ENCODE measurements at places on chromosomes 16 and 17. TPM values are rescaled to one million over a fixed set of nuclear protein-coding genes. Genes with fewer than 3 reads are reported as not detected.

Gene PYY
- not detected for total RNA-seq

Gene CHAD
- not detected for total RNA-seq

Gene FOXJ1
- total RNA-seq = 0.19 TPM

- DNase-seq = peak; percentile 22
These were observed 4.0 kb downstream of the BPTF start for GRCh38 chr17:67829331-67829730.

DNA sequence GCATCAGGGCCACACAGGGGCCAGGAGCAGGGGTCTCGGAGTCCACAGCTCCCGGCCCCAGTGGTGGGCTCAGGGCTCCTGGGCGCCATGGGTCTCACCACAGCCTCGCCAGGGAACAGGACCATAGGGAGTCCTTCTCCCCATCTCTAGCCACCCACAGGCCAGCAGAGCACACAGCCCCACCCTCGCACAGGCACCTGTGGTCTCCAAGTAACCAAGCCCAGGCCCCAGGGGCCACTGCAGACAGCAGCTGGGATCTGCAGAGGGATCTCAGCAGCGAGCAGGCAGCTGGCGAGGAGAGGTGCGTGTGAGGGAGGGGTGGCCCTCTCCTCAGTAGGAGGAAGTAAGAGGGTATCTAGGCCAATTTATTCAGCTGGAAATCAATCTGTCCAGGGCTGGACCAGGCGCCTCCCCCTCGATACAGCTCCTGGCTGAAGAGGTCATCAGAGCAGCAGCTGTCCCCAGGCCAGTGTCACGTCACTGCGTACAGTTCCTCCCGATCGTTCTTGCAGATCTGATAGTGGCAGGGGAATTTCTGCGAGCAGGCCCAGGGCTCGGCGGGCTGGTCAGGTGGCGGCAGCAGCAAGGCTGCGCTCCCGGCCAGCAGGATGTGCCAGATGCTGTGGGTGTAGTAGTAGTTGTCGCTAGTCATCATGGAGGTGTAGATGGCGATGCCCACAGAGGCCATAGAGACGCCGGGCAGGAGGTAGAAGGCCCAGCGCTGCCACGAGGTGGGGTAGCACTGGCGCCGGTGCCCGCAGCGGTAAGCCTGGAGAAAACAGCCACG lies 1.4 kb upstream of the MRPL28 start:
- DNase-seq = no peak

DNA sequence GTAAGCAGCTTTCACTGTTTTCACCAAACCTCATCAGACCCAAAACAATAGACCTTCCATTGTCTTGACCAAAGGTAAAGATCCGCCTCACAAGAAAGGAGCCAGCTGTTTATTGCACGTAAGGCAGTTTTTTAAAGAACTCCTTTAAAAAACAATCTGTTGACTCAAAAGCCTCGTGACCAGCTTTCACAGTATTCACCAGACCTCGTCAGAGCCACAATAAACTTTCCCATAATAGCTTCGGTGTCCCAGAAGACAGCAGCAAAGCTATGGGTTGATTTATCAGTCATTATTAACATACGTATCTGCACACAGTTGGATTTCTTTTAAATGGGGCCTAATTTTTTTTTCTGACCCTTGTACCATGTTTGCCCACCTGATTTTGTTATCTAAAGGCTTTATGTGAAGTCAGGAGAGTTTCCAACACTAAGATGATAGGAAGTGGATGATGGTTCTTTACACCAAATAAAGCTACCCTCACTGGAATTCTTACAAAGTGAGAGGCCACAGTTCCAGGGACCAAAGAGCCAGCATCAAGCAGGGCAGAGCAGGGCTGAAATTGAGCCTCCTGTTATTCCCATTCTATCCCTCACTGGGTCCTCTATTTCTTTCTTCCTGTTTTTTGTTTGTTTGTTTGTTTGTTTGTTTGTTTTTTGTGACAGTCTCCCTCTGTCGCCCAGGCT lies 17.6 kb upstream of the HELZ start:
- no peak for DNase-seq

DNA sequence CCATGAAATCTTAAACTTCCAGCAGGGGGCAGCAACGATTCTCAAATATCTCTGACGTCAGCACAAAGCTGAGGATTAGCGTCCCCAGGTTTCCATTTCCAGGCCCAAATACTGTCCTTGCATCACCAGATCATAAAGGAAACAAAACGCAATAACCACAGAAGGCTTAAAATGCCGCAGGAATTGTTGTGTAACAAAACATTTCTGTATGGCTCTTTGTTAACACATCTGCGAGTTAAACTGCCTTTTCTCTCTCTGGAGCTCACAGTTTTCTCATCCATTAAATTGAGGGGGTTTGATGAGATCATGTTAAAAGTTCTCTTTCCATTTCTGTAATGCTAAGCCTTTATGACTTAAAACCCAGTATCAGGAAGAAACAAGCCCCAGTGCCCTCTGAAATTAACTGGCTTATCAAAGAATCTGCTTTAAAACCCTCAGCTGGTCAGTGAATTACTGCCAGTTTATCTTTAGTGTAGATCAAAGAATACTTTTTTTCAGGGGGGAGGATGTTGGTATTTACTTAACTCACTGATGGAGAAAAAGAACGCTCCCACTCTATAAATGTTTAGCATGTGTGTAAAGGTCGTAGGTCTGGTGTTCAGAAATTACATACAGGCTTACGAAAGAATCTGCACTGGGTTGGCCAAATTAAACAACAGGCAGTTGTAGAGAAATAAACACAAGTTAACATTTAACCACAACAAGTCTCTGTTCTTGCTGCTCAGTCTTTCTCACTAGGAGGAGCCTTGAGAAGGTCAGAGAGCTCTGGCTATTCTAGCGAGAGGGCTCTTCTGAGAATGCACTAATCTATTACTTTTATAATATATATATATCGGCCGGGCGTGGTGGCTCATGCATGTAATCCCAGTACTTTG lies 10.6 kb upstream of the TERF2 start:
- DNase-seq = peak; percentile 65

GRCh38 chr16:30949650-30950515 lies 1.0 kb downstream of the ORAI3 start:
- peak; percentile 16 for DNase-seq

DNA sequence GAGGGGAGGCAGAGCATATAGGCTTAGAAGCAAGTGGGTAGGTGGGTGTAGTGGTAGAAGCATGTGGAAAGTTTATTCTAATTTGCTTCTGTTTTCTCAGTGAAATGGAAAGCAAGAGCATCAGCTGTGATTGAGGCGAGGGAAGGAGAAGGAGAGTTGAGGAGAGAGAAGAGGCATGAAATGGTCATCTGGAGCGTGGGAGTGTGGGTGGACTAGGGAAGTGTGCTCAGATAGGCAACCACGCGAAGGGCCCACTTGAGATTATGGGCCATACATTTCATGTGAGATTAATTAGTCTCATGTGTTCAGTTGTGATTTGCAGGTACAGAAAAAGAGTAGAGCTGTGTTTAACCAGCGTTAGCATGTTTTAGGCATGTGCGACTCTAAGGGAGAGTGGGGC lies 20.8 kb upstream of the CDC6 start:
- no peak for DNase-seq

DNA sequence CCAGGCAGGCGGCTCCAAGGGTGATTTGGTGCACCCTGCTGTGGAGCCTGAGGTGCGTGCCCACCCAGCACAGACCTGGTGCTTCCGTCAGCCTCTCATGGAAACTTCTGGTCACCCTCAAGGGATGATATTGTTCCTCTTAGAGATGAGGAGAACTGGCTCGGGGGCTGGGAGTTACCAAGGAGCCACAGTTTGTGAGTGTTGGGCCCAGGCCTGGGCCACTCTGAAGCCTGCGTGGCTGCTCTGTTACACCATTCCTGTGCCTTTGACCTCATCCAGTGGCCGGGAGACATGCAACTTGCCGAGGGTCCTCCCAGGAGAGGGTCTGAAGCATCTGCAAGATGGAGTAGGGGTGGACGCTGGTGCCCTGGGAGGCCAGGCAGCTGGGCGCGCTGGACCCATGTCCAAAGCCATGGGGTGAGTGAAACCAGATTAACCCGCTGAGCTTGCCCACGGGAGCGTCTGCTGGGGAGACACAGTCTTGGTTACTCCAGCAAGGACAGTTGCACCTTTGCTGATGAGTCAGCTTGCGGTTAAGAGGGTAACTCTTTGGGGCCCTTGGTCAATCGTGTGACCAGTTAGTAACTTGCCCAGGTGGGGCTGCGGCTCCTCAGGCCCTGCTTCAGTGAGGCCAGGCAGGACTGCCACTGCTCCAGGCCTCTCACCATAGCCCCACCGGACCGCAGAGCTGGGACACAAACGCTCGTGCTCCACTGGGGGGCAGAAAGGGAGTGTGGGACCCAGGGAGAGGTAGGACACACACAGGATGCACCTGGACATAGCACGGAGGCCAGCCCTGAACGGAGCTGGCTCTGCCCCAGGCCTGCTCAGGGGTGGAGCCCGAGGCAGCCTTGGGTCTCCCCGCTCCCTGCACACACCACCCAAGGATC lies 7.5 kb downstream of the C16orf90 start:
- no peak for DNase-seq

DNA sequence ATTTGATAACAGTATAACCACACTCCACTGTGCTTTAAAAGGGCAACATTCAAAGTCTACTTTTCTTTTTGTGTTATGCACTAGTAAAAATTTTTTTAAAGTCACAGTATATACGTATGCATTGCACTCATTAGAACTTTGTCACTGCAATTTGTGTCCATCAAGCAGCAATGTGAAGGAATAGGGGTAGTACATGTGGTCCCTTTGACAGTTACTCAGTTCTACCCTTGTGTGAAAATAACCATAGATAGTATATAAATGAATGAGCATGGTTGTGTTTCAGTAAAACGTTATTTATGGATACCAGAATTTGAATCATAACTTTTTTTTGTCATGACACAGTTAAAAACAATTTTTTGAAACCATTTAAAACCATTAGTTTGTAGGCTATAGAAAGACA lies 30.7 kb downstream of the NFATC3 start:
- DNase-seq = no peak
